ENCODE measurements at places on chromosomes 3 and 15. TPM values are rescaled to one million over a fixed set of nuclear protein-coding genes. Genes with fewer than 3 reads are reported as not detected.

Gene CYFIP1
- total RNA-seq, result 28.1 TPM

Gene SCN5A
- not detected for total RNA-seq

Gene FGD5
- total RNA-seq, result not detected

Gene BDH1
- total RNA-seq, result not detected

Gene TNFSF10
- total RNA-seq, result 3.4 TPM

Gene HRG
- not detected for total RNA-seq

- no peak for DNase-seq
Observed at GRCh38 chr3:189786479-189787064, 155.4 kb downstream of the TP63 start.

DNA sequence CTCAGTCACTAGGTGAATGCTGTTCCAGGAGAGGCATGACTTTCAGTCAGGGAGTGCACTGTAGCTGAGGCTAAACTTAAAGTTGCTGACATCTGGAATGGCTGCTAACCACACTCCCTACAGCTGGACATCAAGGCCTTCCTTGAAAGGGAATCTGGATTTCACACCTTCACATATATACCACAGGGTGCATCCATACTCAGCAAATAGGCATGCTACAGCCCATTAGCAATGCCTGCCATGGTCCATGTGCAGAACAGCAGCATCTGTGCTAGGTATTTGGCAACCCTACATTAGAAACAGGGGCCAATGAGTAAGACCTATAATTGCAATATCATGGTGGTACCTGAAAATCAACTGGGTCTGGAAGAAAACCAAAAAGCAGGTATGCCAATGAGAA lies 74.8 kb downstream of the SNTN start:
- no peak for DNase-seq

GRCh38 chr3:131704098-131704497 lies 201.3 kb upstream of the MRPL3 start:
- no peak for DNase-seq

Data from Caki2 (cell line).